ENCODE measurements at places on chromosomes 5 and 9.

GRCh38 chr9:79447762-79448161 is 124.0 kb upstream of the TLE4 start:
- DNase-seq: no peak

DNA sequence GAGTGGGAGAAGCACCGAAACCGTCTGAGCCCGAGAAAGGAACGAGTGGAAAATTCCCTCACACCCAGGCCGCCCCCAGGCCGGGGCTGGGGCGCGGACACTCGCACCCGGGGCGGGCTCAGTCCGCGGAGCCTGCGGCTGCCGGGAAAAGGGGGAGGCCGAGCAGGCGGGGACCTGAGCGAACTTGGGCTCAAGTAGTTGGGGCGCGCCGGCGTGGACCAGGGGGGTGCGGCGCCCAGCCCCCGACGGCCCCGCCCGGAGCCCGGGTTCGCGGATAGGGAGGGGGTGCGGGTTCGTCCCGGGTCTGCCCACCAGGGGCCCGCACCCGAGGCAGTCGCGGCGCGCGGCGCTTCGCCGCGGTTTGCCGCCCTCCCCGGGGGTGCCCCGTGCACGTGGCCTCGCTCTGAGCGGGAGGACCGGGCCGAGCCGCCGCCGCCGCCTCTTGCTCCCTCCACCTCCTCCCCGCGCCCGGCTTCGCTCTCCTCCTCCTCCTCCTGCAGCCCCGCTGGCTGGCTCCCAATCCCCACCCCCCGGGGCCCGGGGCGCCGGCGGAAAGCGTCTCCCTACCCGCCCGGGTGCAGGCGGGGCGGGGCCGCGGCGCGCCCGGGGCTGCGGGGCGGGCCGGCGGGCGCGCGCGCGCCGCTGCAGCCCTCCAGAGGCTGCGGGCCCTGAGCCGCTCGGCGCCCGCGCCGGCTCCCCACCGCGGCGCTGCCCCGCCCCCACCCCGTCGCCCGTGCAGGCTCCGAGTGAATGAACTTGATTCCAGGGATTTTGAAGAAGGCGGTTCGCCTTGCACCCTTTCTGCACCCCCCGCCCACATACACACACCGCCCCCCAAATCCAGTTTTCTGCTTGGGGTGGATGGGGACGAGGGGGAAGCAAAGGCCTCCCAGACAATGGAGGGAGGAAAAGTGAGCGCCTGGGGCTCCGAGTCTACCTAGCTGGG is 1.3 kb upstream of the NFIB start:
- no peak for DNase-seq

DNA sequence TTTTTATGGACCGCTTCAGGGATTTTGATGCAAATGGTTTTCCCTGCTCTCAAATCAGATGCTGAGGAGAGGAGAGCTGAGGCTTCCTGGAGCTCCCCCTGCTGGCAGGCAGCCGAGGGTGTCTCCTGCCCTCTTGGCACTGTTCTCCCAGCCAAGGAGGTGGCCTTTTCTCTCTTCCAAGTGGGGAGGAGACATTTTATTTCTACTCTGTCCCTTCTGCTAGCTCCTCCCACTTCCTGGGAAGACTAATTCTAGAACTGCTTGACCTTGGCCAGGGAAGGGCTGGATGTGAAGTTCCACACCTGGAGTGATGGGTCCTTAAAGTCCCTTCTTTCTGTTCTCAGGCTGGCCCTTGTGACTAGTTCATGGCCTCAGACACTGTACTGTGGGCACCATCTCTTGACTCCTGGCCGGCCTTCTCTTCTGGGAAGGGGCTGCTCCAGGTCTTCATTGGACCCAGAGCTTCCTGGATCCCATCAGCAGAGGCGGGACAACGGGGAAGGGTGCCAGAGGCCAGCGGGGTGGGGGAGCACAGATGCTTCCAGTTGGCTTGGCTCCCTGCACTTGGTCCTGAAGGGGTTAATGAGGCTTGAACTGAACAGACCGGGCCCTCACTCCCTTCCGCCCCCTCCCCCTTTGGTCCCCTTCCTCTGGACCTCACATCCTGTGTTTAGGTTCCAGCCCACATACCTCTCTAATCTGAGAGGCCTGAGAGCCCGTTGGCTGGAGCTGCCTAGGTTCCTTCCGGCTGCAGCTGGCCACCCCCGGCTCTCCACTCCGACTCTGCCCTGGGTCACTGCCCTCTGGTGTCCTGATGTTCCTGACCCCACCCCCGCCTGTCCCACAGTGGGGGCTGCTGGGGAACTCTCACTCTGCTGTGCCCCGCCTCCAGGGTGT is 32.1 kb downstream of the PTPA start:
- peak; percentile 83 for DNase-seq

GRCh38 chr5:88656221-88656950 is 226.6 kb downstream of the MEF2C start:
- DNase-seq: no peak

- DNase-seq: peak; percentile 85
Measured at GRCh38 chr9:14322211-14323082, 8.5 kb upstream of the NFIB start.

- no peak for DNase-seq
Measured at GRCh38 chr9:89115426-89115825, 63.2 kb downstream of the SHC3 start.

DNA sequence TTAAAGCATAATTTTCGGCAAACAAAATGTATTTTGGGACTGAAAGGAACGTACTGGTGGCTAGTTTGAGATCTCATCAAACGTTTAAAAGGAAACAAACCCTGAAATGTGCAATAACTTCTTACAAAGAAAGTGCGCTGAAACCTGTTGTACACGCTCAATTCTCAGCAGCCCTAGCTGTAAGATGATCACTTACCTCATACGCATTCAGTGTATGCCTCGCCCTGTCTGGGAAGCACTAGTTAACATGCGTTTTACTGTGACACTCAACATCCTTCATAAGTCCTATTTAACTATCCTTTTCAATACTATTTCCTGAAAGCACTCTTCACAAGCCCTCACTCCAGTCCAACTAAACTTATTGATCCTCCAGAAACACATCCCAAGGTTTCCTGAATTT is 485.0 kb upstream of the EDIL3 start:
- no peak for DNase-seq

GRCh38 chr5:106489004-106489403 is 1181.7 kb downstream of the EFNA5 start:
- no peak for DNase-seq

- no peak for DNase-seq
Measured at GRCh38 chr5:5374009-5374715, 48.3 kb upstream of the ICE1 start.

DNA sequence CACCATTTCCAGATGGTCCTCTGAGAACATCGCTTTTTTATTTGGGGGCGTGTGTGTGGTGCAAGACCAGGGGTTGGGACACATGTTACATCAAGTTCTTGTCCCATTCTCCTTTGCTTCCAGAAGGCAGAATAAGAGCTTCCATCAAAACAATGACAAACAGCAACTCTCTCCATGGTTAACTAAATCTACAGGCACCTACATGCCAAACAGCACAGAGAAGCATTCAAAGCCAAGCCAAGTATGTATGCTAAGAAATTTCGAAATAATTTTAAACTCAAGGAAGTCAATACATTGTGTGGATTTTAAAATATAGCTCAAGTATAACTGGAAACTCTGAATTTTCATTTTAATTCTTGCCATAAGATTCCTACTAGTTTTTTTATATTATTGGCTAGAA is 105.6 kb downstream of the SEC61B start:
- no peak for DNase-seq

- DNase-seq: no peak
Measured at GRCh38 chr5:34652466-34652865, 3.7 kb upstream of the RAI14 start.

- no peak for DNase-seq
Measured at GRCh38 chr5:110631236-110631635, 95.2 kb downstream of the TMEM232 start.

DNA sequence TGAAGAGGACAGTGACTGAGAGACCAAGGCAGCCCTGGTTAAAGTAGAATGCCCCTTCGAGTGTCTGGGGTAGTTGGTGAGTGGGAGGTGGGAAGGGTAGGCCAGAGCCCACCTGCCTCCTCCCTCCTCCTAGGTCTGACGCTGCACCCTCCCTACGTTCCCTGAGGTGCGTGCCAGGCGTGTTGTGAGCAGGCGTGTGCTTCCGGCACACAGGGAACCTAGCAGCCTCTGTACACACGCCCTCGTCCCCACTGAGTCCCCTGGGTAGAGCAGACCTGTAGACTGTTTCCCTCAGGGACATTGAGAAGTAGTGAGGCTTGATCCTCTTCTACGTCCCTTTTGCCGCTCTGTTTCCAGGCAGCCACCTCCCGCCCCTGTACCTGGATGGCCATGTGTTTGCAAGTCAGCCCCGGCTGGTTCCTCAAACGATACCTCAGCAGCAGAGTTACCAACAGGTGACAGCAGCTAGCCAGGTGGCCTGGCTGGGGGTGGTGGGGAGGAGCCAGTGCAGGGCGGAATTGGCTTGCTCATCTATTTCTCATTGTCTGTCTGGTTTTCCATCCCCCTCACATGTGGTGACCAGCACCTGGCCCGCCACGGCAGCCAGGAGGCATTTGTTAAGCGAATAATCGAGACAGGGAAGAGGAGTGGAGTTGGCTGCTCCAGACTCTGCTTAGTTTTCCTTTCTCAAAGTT is 16.8 kb upstream of the POMT1 start:
- DNase-seq: no peak

DNA sequence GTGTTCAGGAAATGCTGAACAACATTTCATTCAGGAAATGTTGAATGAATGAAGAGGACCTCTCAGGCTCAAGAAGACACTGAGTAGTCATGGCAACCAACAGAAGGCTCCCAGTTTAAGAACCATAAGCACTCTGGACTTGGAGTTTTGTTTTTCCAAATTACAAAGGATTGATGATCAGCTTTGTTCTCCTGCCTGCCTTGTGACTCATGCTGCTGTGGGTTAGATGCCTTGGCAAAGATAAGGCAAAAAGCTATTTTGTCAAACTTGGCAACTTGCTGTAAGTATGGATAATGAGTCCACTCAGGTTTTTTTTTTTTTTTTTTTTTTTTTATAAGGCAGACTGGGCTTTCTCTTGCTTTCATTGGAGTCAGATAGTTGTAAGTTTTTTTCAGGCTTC is 365.0 kb downstream of the TMEM232 start:
- DNase-seq: no peak

- DNase-seq: no peak
Measured at GRCh38 chr5:43581398-43581797, 21.6 kb upstream of the NNT start.

DNA sequence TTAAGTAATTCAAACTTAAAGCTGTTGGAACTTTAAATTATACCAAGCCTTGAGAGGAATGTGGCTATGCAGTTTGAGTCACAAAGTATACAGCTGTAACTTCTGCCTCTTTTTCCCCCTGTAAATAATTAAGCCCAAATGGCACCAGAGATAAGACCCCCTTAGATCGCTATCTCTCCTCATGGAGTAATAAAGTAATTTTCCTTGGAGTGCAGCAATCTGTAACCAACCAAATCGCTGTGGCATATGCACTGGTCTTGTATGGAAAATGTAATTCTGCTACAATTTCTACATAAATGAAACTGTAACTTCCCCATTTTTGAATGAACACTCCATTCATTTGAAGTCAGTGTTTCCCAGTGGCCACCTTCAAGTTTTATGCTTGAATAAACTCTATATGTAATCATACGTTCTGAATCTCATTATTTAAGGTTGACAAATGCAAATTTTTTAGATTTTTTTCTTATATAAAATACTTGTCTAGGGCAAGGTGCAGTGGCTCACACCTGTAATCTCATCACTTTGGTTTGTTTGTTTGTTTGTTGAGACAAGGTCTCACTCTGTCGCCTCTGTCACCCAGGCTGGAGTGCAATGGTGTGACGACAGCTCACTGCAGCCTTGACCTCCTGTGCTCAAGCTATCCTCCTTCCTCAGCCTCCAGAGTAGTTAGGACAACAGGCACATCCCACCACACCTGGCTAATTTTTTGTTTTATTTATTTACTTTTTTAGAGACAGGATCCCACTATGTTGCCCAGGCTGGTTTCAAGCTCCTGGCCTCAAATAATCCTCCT is 12.3 kb downstream of the SUSD1 start:
- DNase-seq: no peak

DNA sequence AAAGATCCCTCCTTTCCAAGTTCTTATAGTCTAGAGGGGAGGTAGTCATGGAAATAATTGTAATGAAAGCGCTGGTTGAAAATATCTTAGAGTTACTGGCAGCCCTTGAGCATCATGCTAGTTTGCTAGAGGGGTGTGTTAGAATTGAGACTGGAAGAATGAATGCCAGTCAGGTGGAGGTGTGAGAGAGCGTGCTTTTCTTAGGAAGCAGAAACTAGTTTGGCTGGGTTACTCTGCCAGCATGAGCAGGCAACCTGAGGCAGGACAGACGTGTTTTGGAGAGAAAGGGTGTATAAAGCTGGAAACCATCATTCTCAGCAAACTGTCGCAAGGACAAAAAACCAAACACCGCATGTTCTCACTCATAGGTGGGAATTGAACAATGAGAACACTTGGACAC is 43.6 kb upstream of the DHFR start:
- no peak for DNase-seq

DNA sequence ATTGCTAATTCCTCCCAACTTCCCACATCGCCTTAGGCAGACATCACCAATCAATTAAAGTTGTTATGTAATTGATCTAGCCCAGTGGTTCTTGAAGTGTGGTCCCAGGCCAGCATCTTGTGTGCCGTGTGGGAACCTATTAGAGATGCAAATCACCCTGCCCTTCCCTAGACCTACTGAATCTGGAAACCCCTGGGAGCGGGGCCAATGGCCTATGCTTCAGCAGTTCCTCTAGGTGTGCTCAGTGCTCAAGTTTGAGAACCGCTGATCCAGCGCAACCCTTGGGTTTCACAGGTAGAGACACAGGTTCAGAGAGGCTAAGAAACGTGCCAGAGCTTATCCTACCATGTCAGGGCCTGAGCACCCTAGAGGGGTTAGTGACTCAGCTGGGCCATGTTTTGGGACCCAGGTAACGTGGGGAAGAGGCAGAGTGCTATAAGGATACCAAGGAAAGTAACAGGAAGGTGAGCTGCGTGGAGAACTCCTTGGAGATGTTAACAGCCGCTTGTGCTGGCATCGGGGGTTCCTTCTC is 4.4 kb downstream of the SLC34A1 start:
- DNase-seq: no peak

DNA sequence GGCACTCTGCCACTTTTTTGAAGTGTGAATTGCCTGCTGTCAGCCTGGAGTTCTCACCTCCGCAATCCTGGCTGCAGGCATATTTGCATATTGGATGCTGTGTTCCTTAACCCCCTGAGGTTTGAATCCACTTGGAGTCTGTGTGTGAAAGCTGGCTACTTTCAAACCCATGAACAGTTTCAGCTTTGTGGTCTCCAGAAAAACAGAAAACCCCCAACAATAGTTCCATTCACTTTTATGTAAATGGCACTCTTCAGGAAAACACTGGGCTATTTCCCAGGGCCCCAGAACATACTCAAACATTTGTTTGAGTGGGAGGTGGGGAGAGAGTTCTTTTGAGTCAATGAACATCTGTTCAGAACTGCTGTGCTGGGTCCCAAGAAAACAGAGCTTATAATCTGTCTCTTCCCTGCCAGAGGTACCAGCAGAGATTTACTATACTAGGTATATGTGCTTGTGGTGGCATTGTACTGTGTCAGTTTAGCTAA is 5.0 kb downstream of the NUDT2 start:
- DNase-seq: no peak

GRCh38 chr9:121645853-121646807 is 5.3 kb upstream of the DAB2IP start:
- DNase-seq: no peak

Data from activated T-cell treated with anti-CD3 and anti-CD28 coated beads, Interleukin-2, amount 50 U/mL, for 48 hours (primary cell).